Breast epithelium (tissue), 4 donors: ENCODE measurements at places on chromosomes 12 and 14. TPM values are rescaled to one million over a fixed set of nuclear protein-coding genes. Genes with fewer than 3 reads are reported as not detected.

DNA sequence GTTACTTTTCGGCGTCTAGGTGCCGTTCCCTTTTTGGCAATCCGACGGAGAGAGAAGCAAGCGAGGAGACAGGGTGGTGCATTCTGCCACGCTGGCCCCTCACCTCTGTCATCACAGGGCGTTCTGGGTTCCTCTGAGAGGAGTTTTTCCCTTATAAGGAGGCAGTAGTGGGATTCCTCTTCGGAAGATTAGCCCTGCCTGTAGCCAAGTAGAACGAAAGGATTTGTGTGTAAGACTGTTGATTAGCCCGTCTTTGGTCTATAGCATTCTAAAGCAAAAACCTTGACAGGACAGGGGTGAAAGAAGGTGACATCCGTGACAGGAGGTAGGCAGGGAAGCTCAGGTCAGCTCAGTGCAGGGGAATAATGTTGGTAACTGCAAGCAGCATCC is 9.1 kb upstream of the NEMF start:
- H3K36me3 ChIP-seq = no peaks in the 10 kb centered on the region
- peak; percentile 79 for DNase-seq
- H3K27ac ChIP-seq = peak overlapping the region; percentile 97
- H3K4me3 ChIP-seq = peak overlapping the region; percentile 51
- H3K27me3 ChIP-seq = no peaks in the 10 kb centered on the region

GRCh38 chr12:75489613-75490210 is 9.2 kb downstream of the GLIPR1 start:
- H3K4me3 ChIP-seq = no peak overlapping the region
- no peaks in the 10 kb centered on the region for H3K27me3 ChIP-seq
- H3K4me1 ChIP-seq = no peaks in the 10 kb centered on the region
- no peaks in the 10 kb centered on the region for H3K36me3 ChIP-seq
- peak overlapping the region; percentile 4 for H3K27ac ChIP-seq

DNA sequence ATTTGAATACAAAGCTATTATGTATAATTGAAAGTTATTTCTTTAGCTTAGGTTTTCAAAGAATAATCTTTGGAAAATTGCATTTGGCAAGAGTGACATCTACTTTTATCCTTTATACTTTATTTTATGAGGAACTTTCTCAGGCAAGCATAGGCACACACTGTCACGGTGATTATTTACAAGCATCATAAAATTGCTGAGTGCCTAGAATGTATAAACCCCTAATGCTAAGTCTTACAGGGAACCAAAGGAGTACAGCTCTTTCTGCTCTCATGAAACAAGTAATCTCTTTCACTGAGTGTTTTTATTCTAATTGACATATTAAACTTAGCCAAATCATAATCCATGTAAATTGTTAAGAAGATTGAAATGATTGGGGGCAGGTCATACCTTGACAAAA is 154.9 kb downstream of the FSCB start:
- H3K27ac ChIP-seq = no peak overlapping the region
- H3K4me1 ChIP-seq = no peaks in the 10 kb centered on the region
- no peaks in the 10 kb centered on the region for H3K27me3 ChIP-seq
- H3K4me3 ChIP-seq = no peak overlapping the region

- H3K4me3 ChIP-seq = no peak overlapping the region
- no peak for DNase-seq
- no peak overlapping the region for H3K27ac ChIP-seq
- no peaks in the 10 kb centered on the region for H3K27me3 ChIP-seq
Measured at GRCh38 chr12:76766161-76766560, 2.2 kb downstream of the ZDHHC17 start.

- H3K27me3 ChIP-seq = peaks cover 9% of the 10 kb centered on the region
- H3K4me1 ChIP-seq = no peaks in the 10 kb centered on the region
- no peak for DNase-seq
- no peaks in the 10 kb centered on the region for H3K36me3 ChIP-seq
- H3K4me3 ChIP-seq = no peak overlapping the region
- no peak overlapping the region for H3K27ac ChIP-seq
Measured at GRCh38 chr12:5796171-5796958, 148.7 kb downstream of the ANO2 start.

DNA sequence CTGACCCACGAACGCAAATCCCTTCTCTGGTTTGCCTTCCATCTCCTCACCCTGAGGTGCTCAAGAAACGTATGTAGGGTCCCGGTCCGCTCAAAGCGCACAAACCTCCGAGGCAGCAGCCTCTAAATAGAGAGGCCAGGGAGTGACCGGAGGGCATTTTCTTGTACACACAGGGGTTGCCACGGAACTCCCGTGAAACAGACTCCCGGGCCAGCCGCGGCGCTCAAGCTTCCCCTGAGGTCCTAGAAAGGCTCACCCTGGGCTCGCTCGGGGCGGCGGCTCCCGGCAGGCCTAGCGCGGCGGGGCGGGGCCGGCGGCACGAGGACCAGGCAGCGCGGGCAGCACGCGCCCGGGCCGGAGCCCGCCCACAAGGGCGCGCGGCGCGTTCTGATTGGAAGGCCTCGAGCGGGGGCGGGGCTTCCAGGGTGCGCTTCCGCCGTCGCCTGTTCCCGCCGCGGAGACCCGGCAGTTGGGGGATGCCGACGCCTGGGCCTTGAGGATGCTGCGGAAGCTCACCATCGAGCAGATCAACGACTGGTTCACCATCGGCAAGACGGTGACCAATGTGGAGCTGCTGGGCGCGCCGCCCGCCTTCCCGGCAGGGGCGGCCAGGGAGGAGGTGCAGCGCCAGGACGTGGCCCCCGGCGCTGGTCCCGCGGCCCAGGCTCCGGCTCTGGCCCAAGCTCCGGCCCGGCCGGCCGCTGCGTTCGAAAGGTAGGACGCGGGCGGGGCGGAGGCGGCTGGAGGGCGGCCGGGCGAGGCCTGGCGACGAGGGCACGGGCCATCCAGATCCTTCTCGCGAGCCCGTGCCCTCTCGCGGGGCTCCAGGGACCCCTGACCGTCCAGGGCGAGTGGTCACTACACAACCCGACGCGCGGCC is at the start of gene TDRD9:
Gene TDRD9 (plus strand): TSS at position 446 of the 880 bp plus-strand sequence. CDS start 54 bp downstream, at position 500.
- H3K27me3 ChIP-seq = peaks cover 8% of the 10 kb centered on the region
- H3K4me1 ChIP-seq = no peaks in the 10 kb centered on the region
- H3K36me3 ChIP-seq = no peaks in the 10 kb centered on the region
- H3K27ac ChIP-seq = no peak within 1 kb of the TSS
- DNase-seq = no peak

DNA sequence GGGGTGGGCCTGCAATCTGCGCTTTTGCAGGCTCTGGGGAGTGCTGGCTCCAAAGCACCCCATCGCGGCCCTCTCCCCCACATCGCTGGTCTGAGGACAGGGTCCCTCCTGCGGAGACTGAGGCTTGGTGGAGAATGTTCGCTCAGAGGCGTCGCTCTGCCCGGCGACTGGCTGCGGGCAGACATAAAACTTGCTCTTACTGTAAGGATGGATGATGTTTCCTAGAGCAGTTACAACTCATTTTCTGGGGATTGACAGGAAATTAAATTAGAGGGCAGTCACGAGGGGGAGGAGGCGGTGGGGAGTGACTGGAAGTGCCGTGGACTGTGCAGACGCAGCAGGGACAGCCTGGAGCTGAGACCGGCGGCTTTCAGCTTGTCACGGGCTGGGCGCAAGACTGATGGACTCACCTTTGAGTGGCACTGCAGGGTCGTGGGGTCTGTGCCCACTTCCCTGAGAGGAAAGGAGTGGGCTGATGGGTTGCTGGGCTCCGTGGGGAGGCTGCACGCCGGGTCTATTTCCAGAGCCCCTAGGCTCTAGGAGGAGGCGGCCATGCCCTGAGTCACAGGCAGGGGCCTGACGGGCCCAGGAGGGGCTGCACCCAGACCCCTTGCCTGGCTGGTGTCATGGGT is 32.8 kb downstream of the NOC4L start:
- peaks cover 5% of the 10 kb centered on the region for H3K27me3 ChIP-seq
- no peaks in the 10 kb centered on the region for H3K4me1 ChIP-seq
- no peaks in the 10 kb centered on the region for H3K36me3 ChIP-seq
- H3K27ac ChIP-seq = no peak overlapping the region

DNA sequence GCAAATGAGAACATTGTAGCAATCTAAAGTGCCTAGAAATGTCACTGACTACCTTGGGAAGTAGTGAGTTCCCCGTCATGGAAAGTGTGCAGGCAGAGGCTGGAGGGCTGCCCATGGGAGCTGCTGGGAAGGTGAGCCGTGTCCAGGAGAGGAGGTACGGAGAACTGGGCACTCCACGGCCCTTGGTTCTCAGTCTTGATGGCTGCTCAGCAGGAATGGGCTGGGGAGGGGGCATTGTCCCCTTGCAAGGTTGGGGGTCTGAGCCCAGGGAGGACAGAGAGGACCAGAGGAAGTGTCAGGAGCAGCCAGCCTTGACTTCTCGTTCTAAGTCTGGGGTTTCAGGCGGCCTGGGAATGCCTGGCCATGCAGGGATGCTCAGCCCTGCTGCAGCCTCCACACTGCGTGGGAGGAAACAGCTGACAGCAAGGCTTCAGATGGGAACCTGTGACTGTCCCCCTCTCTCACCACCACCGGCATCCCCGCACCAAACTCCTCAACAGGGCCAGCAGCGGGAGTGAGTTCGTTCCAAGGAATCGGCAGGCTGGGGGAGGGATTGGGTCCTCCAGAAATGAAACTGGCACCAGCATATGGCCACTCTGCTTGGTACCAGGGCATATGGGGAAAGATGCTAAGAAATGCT is 140.2 kb downstream of the BCL11B start:
- H3K27ac ChIP-seq = no peak overlapping the region
- no peak overlapping the region for H3K4me3 ChIP-seq
- H3K27me3 ChIP-seq = no peaks in the 10 kb centered on the region
- no peaks in the 10 kb centered on the region for H3K36me3 ChIP-seq
- no peaks in the 10 kb centered on the region for H3K4me1 ChIP-seq
- DNase-seq = no peak

DNA sequence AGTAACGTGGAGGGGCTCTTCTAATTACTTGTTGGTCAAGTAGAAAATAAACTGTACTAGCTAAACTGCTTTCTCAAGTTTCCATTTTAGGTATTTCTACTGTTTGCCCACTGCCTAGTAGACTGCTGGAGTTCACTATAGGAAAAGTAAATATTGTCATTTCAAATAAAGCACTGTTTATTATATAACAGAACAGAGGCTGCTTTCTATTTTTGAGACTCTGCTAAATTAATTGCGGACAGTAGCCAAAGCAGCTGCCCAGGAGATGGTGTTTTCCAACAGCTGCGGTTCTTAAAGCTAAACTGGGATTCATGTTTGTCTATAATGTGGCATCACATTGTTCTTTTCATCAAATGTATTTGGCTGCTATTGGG is 15.9 kb upstream of the SIX1 start:
- H3K4me3 ChIP-seq = no peak overlapping the region
- DNase-seq = no peak
- no peak overlapping the region for H3K27ac ChIP-seq
- H3K27me3 ChIP-seq = no peaks in the 10 kb centered on the region

GRCh38 chr12:116069943-116070342 is 207.6 kb downstream of the MED13L start:
- H3K4me3 ChIP-seq = no peak overlapping the region
- H3K4me1 ChIP-seq = no peaks in the 10 kb centered on the region
- DNase-seq = no peak
- no peaks in the 10 kb centered on the region for H3K27me3 ChIP-seq
- no peaks in the 10 kb centered on the region for H3K36me3 ChIP-seq

DNA sequence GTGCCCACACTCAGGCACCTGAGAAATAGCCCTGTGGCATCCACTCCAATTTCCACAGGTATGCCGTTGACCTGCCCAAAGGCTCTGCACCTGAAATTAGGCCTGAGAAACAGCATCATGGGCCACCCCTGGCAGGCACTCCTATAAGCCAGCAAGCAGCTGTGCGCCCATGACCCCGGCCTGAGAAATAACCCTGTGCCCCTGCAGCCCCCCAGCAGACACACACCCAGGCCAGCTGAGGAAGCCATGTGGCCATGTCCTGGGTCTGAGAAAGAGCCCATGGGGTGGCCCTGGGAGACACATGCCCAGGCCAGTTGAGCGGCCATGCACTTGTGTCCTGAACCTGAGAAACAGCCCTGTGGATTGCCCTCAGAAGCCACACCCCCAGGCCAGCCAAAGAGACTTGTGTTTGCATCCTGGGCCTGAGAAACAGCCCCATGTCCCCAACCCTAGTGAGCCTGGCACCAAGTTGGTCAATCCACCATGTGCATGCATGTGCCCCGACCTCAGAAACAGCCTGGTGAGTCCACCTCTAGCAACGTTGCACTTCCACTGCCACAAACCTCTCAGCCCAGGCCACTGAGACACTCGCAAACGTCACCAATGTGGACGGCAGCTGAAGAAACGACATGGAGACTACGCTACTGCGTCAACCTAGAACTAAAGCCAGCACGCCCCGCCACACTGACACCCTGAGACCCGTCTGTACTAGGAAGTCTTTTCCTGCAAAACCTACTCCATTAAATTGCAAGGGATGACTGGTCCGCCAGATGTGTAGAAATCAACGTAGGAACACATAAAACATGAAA is 411.9 kb downstream of the TMEM121 start:
- H3K36me3 ChIP-seq = no peaks in the 10 kb centered on the region
- DNase-seq = no peak
- no peaks in the 10 kb centered on the region for H3K27me3 ChIP-seq
- H3K4me3 ChIP-seq = no peak overlapping the region

- H3K36me3 ChIP-seq = peaks cover 11% of the 10 kb centered on the region
- no peak within 1 kb of the TSS for H3K4me3 ChIP-seq
- H3K27ac ChIP-seq = peak within 1 kb of the TSS; percentile 68
- no peaks in the 10 kb centered on the region for H3K27me3 ChIP-seq
- no peak for DNase-seq
- H3K4me1 ChIP-seq = no peaks in the 10 kb centered on the region
Measured at GRCh38 chr12:53207042-53207441, at the start of gene ITGB7. ITGB7 (minus strand) TSS chr12:53207251; CDS start chr12:53200443, 6,808 bp downstream.

- H3K27ac ChIP-seq = no peak overlapping the region
- H3K36me3 ChIP-seq = peaks cover 25% of the 10 kb centered on the region
- no peaks in the 10 kb centered on the region for H3K4me1 ChIP-seq
- no peak for DNase-seq
- no peak overlapping the region for H3K4me3 ChIP-seq
Measured at GRCh38 chr14:20372796-20373195, 29.4 kb downstream of the PARP2 start.

GRCh38 chr12:111368788-111369495 is at the start of gene PHETA1:
PHETA1 (minus strand) TSS chr12:111369095; CDS start chr12:111363427, 5,668 bp downstream.
- H3K4me3 ChIP-seq = peak within 1 kb of the TSS; percentile 74
- peak; percentile 86 for DNase-seq
- no peaks in the 10 kb centered on the region for H3K4me1 ChIP-seq
- no peaks in the 10 kb centered on the region for H3K36me3 ChIP-seq
- H3K27me3 ChIP-seq = no peaks in the 10 kb centered on the region

- no peaks in the 10 kb centered on the region for H3K27me3 ChIP-seq
- H3K4me1 ChIP-seq = peaks cover 20% of the 10 kb centered on the region
- DNase-seq = no peak
- no peak overlapping the region for H3K27ac ChIP-seq
- no peak overlapping the region for H3K4me3 ChIP-seq
Measured at GRCh38 chr14:93186466-93186865, 1.3 kb downstream of the LYSET start.

DNA sequence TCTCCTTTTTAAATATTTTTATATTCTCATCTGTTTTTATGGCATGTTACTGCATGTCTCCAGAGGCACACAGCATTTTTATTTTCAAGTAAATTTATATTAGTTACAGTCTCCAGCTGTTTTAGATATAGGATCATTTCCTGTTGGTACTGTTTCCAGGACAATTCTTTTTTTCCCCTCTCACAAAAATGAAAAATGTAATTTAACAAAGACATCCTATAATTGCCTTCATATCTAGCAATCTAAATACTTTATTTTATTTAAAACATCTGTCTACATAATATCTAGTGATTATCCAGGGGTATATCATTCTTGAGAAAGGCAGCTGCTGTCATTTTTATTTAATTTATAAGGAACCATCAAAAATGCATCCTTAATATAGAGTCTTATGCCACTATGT is 272.4 kb upstream of the NPAS3 start:
- H3K36me3 ChIP-seq = no peaks in the 10 kb centered on the region
- no peaks in the 10 kb centered on the region for H3K27me3 ChIP-seq

Gene KRT75
- not detected for total RNA-seq

Gene TCTN1
- total RNA-seq = 56.3 TPM

Gene RAB15
- 17.7 TPM for total RNA-seq

Gene TMEM253
- total RNA-seq = 1.3 TPM

Gene GALNT16
- total RNA-seq = 6.3 TPM

Gene SMIM41
- total RNA-seq = not detected

Gene GPR162
- total RNA-seq = 4.2 TPM
